ENCODE measurements at places on chromosomes 4 and X. TPM values are rescaled to one million over a fixed set of nuclear protein-coding genes. Genes with fewer than 3 reads are reported as not detected.

ADAMTS3 gene
- 2.2 TPM for total RNA-seq

COX7B2 gene
- total RNA-seq: not detected

F8A2 gene
- not detected for total RNA-seq

MGAT4D gene
- total RNA-seq: not detected

PAGE4 gene
- not detected for total RNA-seq

BMP2K gene
- total RNA-seq: 56.6 TPM

SPATA4 gene
- 0.23 TPM for total RNA-seq

ASMT gene
- total RNA-seq: not detected

DAPP1 gene
- total RNA-seq: 0.86 TPM

REPS2 gene
- total RNA-seq: 10.4 TPM

VSIG4 gene
- 47.1 TPM for total RNA-seq

GSX2 gene
- not detected for total RNA-seq

Measured in right cardiac atrium (tissue), 5 donors.